ENCODE measurements at places on chromosomes 4 and X.

- peak; percentile 22 for DNase-seq
Observed at GRCh38 chrX:46642145-46642544, 68.6 kb downstream of the CHST7 start.

DNA sequence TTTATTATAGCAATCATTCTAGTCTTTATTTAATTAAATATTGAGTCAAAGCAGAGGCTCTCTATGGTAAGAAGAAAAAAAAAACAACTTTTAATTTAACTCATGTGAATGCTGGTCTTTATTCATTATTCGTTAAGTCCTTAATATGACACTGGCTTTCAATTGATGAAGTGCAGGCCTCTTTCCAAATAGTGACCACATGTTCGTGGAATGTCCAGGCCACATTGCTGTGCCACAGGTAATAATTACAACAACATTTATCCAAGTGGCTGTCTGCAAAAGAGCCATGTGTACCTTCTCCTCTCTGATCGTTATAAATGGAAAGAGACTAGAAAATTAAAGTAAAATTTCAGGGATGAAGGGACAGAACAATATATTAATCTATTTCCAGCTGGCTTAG lies 220.1 kb upstream of the PABPC4L start:
- no peak for DNase-seq

- DNase-seq, result no peak
Observed at GRCh38 chrX:120742946-120743665, 113.3 kb upstream of the C1GALT1C1 start.

- peak; percentile 50 for DNase-seq
Observed at GRCh38 chr4:54439831-54440243, 210.7 kb downstream of the PDGFRA start.

DNA sequence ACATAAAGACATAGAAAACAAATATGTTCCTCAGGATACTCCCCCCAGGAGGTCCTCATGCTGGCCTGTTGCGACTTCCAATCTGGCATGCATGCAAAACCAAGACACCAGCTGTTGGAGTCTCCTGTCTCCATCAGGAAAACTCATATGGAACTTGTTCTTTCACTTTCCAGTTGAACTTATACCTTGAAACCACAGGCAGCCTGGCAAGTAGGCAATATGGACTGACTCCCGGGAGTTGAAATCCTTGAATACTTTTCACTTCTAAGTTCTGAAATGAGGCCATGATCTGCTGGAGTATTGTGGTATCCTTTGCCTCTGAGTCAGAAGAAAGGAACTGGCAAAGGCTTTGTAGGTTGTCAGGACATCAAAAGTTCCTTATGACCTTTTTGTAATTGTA lies 444.2 kb downstream of the IDS start:
- no peak for DNase-seq

GRCh38 chr4:181166742-181167399 lies 1076.3 kb upstream of the TENM3 start:
- no peak for DNase-seq

GRCh38 chr4:169649545-169650226 lies 29.3 kb downstream of the CLCN3 start:
- DNase-seq, result no peak

- no peak for DNase-seq
Observed at GRCh38 chr4:182932651-182933050, 15.5 kb upstream of the DCTD start.

DNA sequence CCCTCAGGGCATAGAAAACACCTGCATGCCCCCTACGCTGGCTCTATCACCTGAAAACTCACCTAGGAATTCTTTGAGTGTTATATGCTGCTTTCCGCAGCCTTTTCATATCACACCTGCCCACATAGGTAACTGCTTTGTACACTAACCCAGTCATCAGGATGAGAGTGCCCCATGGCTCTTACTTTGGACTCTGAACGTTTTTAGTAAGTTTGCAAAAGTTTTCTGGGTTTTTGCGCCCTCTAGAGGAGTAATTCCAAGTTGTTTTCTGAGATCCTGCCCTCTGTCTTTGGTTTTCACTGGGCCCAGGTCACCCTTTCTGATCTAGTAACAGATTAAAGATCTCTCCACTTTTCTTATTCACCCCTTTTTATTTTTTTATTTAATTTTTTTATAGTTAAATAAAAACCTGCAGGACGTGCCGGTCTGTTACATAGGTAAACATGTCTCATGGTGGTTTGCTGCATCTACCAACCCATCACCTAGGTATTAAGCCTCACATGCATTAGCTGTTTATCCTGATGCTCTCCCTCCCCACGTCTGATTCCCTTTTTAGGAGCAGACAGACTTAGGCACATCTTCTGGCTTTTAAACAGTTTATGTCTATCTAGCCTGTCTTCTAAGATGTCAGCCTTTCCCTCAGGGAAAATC lies 139.2 kb downstream of the NWD2 start:
- peak; percentile 31 for DNase-seq

DNA sequence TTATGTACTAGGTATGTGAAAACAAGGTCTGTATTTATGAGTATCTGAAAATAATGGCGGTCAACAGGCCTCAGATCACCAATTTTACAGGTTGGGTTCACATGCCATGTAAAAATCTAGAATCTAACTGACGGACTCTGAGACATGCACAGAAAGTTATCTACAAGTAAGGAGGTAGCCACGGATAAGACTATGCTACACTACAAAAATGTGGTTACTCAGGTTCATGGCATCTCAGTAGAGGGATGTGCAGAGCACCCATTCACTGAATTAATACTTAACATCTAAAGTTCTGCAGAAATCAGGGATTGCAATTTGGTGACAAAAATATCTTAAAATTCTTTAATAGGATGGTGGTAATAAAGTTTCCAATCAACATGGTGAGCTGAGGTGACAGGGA lies 155.9 kb downstream of the APBB2 start:
- no peak for DNase-seq

DNA sequence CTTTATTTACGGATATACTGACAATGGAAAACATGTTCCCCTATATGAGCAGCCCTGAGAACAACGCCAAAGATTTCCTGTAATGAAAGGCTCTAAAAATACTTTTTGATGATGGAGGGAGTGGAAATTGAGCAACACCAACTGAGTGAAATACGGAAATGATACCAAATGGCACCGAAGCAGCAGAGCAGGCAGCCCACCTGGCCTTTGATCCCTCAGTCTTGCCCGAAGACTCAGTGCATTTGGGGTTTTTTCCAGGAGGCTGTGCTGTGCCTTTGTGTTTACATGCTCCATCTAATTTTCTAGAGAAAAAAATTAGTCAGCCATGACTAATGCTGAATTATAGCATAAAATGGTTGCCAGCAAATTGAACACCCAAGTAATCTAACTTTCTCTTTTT lies 169.9 kb upstream of the RBPJ start:
- DNase-seq, result no peak

DNA sequence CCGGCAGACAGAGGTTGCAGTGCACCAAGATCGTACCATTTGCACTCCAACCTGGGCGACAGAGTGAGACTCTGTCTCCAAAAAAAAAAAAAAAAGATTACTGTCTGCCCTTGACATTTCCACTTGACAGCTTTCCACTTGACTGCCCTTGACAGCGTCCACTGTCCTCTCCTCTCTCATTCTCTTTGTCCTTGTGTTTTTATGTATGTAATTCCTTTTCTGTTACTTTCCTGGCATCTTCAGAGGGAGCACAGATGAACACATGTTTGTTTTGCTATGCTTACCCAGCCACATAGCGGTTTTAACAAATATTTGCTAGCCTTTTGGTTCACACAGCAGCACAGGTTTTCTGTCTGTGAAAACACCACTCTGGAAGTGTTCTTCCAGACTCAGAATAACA lies 26.2 kb downstream of the SYAP1 start:
- no peak for DNase-seq

DNA sequence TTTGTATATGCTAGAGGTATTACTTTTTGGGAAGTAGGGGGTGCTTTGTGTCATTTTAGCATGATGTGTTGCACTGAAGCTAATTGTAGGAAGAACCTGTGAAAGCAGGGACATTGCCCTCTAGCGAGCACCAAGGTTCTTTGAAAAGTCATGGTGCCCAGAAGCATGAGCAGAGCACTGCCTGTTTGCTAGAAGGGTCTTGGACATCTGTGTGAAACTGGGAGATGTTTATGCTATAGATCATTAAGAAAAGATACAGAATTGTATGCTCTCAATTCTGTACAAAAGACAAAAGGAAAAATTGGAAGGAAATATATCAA lies 14.7 kb downstream of the GRPR start:
- no peak for DNase-seq

- DNase-seq, result no peak
Observed at GRCh38 chrX:65035446-65035770, 59.2 kb upstream of the ZC4H2 start.

- DNase-seq, result no peak
Observed at GRCh38 chr4:81756973-81757372, 285.3 kb upstream of the RASGEF1B start.

- DNase-seq, result no peak
Observed at GRCh38 chrX:151177141-151178027, 1.0 kb downstream of the GPR50 start.

GRCh38 chr4:2045518-2045951 lies 13.6 kb upstream of the NAT8L start:
- peak; percentile 8 for DNase-seq

GRCh38 chr4:183801457-183802165 lies 103.5 kb upstream of the STOX2 start:
- no peak for DNase-seq

DNA sequence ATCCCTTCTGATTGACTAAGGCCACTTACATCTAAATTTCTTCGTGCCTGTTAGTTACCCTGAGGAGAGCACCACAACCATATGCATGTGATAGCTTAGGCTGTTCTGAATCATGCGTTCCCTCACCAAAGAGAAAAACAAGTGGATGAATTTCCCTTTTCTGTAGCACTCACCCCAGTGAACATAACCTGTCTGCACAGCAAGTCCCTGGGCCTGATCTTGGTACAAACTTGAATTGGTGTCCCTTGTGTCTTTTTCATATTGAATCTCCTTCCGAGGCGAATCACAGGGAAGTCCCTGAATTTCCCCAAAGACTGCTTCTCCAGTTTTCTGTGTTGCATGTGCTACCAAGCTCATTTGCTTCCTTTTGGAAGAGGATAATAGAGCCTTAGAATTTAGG lies 100.4 kb downstream of the KLHL8 start:
- DNase-seq, result no peak

DNA sequence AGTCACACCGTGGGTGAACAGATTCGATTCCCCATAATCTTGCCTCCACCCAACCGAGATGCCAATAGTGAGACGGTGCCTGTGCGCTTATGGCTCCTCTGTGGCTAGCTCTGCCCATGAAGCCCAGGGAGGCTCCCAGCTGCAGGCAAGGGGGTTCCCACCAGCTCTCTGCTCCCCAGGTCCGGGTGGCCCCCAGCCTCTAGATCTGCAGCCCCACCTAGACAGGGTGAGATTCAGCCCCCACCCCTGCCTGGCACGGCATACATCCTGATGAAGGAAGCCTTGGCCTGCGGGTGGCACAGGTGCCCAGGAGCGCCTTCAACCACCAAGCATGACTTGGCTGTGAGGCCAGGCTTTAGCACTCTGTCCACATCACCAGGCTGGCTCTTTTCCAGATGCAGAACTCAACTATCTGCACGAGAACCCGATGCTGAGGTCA lies 40.6 kb downstream of the WDR1 start:
- DNase-seq, result no peak

DNA sequence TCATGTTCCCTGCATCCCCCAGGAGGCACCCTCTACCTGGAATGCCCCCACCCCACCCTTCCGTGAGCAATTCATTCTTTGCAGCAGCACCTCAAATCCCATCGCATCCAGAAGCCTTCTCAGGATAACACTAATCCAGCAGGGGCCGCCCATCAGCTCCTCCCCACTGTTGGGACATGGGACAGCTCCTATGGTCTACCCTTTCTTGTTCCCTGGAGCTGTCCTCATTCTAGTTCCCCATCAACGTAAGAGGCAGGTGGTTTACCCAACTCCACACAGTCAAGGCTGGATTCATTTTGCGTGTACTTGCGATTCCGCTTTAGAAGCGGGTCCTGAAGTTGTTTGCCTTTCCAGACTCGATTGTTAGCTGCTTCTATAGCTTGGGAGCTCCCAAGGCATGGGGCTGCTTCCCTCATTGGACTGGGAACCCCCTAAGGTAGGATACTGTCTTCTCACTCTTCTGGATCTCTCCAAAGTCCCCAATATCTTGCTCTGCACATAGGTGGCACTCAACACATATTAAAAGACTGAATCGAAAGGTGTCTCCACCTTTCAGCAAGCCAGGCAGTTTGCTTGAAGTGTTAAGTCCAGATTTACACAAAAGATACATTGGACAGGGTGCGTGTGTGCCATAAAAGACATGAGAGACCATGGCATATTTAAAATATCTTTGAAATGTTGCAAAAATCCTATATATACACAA lies 942 bp upstream of the APLN start:
- DNase-seq, result peak; percentile 59

DNA sequence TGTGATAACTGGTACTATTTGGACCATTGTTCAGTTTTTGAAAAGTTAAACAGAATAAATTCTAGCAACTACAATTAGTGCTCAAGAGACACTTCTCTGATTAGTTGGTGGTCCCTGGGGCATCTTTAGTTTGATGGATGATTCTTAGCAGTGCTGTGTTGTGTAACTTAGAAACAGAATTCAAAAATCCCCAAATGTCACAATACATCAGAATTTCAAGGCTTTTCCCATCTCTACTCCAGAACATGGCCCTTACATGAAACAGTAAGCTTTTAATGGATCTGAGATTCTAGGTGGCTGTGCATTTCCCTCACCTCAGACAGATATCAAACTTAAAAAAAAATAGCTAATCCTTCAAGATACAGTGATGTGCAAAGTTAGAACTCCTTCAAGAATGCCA lies 104.4 kb upstream of the CXCL13 start:
- DNase-seq, result no peak

- no peak for DNase-seq
Observed at GRCh38 chr4:19278665-19279064, 973.0 kb upstream of the SLIT2 start.

DNA sequence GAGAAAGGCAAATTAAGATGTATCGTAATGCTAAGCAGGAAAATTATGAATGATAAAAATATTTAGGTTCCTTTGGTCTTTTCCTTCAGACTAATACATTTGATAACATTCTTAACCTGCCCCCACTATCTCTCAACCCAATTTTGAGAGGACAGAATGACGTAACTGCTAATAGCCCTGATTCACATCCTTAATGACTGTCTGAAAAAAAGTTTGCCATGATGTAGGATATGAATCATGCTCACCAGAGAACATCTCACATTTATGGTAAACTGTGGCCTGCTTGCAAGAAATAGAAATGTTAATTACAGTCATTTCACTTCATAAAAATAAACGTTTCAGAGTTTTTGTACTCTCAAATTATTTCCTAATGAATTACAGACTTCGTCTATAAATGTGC lies 128.0 kb upstream of the VEGFC start:
- no peak for DNase-seq

GRCh38 chrX:97399400-97399799 lies 515.7 kb downstream of the RPA4 start:
- DNase-seq, result no peak

DNA sequence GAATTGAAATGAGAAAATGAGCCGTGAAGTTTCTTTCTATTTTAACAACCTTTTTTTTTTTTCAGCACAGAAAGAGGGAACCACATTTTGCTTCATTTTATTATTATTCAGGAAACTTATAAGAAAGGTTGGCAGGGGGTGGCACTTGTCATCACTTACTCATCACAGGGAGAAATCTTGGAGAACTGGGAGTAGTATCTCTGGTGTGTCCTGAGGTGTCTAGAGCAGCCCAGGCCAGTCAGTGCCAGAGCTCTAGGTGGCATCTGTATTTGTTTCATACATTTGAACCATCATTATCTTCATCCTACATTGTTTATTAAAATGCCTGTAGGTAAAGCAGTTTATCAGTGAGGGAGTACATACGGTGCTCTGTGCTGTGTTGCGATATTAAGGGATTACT lies 43.8 kb upstream of the ARHGAP24 start:
- DNase-seq, result no peak

All from SW480 (cell line).